Smooth muscle cell of the pulmonary artery (primary cell): ENCODE measurements at places on chromosomes 6 and 20. TPM values are rescaled to one million over a fixed set of nuclear protein-coding genes. Genes with fewer than 3 reads are reported as not detected.

SLC13A3 gene
- total RNA-seq = 2.2 and 2.5 TPM in 2 replicates

SRMS gene
- total RNA-seq = not detected in 2 replicates

KIF6 gene
- 0.26 and 0.33 TPM in 2 replicates for total RNA-seq

UNC93A gene
- total RNA-seq = not detected in 2 replicates

SPDEF gene
- total RNA-seq = not detected in 2 replicates

POU3F2 gene
- not detected in 2 replicates for total RNA-seq

LAMP5 gene
- 0.69 and 3.6 TPM in 2 replicates for total RNA-seq

CPXM1 gene
- 0.33 TPM in 1 of 2 replicates, not detected in the other for total RNA-seq

ERVFRD-1 gene
- total RNA-seq = not detected in 2 replicates

HDGFL1 gene
- total RNA-seq = not detected in 2 replicates
